Tibial nerve (tissue), 4 donors: ENCODE measurements at places on chromosomes 3 and 15. TPM values are rescaled to one million over a fixed set of nuclear protein-coding genes. Genes with fewer than 3 reads are reported as not detected.

GRCh38 chr3:115381931-115382330 lies 234.8 kb upstream of the ZBTB20 start:
- no peak for DNase-seq

- no peak for DNase-seq
Observed at GRCh38 chr3:135007607-135008006, 212.5 kb downstream of the EPHB1 start.

GRCh38 chr3:24494618-24495325 lies at the start of gene THRB:
Gene THRB, minus strand, starts transcription at chr3:24494850.
- DNase-seq: peak; percentile 44

Gene SLC6A1
- 3.9 TPM for total RNA-seq
